ENCODE measurements at places on chromosomes 12 and 14. TPM values are rescaled to one million over a fixed set of nuclear protein-coding genes. Genes with fewer than 3 reads are reported as not detected.
A peak's percentile ranks its signal among the peaks of the same experiment; 100 is the strongest.

- DNase-seq, result no peak
Observed at GRCh38 chr14:95518045-95518751, 1.7 kb upstream of the SYNE3 start.

The FGF23 gene
- not detected for total RNA-seq

- DNase-seq, result no peak
Observed at GRCh38 chr12:96994900-96995299, 87.8 kb downstream of the NEDD1 start.

- DNase-seq, result no peak
Observed at GRCh38 chr12:46818642-46819041, 7.2 kb downstream of the SLC38A4 start.

GRCh38 chr12:120738252-120739030, 12.8 kb downstream of the ACADS start:
- no peak for DNase-seq

The ABCD2 gene
- total RNA-seq, result 20.4 TPM

- no peak for DNase-seq
Observed at GRCh38 chr12:33529031-33529430, 89.4 kb upstream of the SYT10 start.

DNA sequence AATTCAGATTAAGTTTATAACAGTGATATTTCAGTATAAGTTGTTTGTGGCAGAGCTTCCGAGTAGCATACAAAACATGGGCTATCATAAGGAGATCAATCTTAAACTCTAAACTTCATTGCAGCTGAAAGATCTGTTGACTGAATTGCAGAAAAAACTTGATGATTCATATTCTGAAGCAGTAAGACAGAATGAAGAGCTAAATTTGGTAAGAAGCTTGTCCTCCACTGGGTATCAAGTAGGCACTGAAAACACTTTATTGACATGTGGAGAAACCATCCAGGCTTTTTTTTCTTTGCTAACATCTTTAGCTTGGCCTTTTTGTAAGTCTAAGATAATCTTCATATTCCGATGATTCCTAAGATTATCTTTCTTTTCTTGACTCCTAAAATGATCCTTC, 93.0 kb downstream of the KTN1 start:
- no peak for DNase-seq

DNA sequence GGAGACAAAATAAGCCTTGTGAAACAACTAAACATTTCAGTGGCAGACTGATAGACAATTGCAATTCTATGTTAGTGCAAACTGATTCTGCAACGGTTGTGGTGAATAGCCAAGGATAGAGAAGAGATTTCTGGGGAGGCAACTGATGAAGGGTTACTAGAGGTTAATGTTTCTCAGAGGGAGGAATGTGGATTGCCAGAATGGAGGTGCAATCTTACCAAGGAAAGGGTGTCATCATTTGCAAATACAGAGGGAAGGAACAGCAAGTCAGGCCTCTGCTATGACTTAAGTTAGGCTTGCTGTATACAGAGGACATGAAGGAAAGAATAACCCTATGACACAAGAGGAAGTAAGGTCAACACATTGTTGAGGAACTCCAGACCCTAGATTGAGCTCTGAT, 35.8 kb downstream of the CCDC175 start:
- DNase-seq, result no peak

DNA sequence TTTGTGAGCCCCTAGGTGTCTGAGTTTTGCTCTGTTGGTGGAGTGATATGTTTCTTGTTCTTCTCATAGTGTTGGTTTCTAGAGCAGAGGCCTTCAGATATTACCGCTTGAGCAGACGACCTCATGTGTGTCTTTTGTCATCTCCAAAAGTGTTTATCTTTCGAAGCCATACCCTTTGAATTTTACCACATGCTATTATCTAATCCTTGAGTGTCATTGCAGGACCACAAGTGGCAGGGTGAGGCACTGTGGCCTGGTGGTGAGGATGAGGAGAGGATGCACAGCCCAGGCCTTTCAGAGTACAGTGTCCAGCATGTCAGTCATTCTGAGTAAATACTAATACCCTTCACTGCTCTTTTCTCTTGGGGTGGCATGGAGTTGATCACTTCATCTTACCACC, 57.2 kb upstream of the CISTR start:
- no peak for DNase-seq

- no peak for DNase-seq
Observed at GRCh38 chr14:31388687-31389413, 31.5 kb downstream of the HEATR5A start.

- peak; percentile 63 for DNase-seq
Observed at GRCh38 chr14:23364164-23365035, 572 bp downstream of the EFS start.

The RTN1 gene
- total RNA-seq, result 870 TPM

- no peak for DNase-seq
Observed at GRCh38 chr12:109567967-109568366, 5.3 kb downstream of the MMAB start.

- DNase-seq, result no peak
Observed at GRCh38 chr12:8156845-8157244, at the start of gene ZNF705A. Gene ZNF705A, plus strand, starts transcription at chr12:8157015. Its CDS starts 15,611 bp downstream, at chr12:8172626.

The MMP17 gene
- total RNA-seq, result 25.9 TPM

- peak; percentile 23 for DNase-seq
Observed at GRCh38 chr14:74362361-74362915, 14.2 kb downstream of the VRTN start.

- DNase-seq, result peak; percentile 59
Observed at GRCh38 chr12:991350-992333, 619 bp downstream of the ERC1 start.

GRCh38 chr14:43692706-43693105, 814.4 kb downstream of the FSCB start:
- DNase-seq, result no peak

- no peak for DNase-seq
Observed at GRCh38 chr14:102140750-102141145, 1.1 kb downstream of the WDR20 start.

DNA sequence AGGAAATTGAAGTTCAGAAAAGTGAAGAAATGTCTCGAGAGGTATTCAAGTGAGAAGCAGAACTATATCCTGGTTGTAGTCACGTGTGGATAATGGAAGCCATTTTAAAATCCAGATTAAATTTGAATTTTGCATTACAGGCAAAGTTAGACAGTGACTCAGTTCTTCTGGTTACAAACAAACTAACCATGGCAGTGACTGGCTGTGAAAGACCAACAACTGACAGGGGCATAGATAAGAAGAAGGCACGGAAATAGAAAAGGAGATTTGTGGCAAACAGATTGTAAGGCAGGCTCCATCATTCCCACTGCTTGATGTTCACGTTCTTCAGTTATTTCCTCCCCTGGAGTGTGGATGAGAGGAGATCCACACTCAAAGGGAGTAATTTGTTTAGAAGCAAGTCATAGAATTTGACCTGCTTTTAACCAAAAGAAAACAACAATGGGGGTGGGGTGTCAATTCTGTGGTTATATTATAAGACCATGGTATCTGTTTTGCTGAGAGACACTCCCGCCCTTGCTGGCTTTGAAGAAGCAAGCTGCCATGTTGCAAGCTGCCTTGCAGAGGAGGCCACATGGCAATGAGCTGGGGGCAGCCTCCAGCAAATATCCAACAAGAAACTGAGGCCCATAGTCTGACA, 795.3 kb downstream of the VRK1 start:
- DNase-seq, result no peak

- no peak for DNase-seq
Observed at GRCh38 chr12:120677765-120678473, 9.0 kb upstream of the MLEC start.

The PIP4P1 gene
- 26.0 TPM for total RNA-seq

The PRPH gene
- not detected for total RNA-seq

The ITPK1 gene
- 24.3 TPM for total RNA-seq

- DNase-seq, result no peak
Observed at GRCh38 chr14:29062466-29062865, 295.9 kb downstream of the FOXG1 start.

- DNase-seq, result no peak
Observed at GRCh38 chr12:130424858-130425697, 87.4 kb downstream of the PIWIL1 start.

The CBLN3 gene
- total RNA-seq, result 0.47 TPM

- DNase-seq, result no peak
Observed at GRCh38 chr14:36702474-36702873, 40.8 kb downstream of the PAX9 start.

The NGB gene
- total RNA-seq, result 4.1 TPM

DNA sequence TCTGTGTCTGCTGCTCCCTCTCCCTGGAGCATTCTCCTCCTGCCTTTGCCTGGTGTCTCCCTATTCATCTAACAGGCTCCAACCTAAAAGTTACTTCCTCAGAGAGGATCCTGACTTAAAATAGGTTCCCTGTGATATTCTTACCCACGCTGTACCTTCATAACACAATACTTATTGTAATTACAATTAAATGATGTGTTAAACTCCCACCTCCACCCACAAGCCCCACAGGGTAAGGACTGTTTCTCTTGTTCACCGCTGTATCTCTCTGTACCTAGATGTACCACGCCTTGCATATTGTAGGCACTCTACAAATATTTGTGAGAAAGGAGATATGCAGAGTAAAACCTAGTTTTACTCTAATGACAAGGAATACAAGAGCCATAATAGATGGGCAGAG, 5.0 kb downstream of the HEBP1 start:
- no peak for DNase-seq

All from occipital lobe (tissue), 3 donors.